Foreskin keratinocyte (primary cell): ENCODE measurements at places on chromosomes 6 and 20. TPM values are rescaled to one million over a fixed set of nuclear protein-coding genes. Genes with fewer than 3 reads are reported as not detected.

POPDC3 gene
- 3.6 and 12.3 TPM in 2 replicates for total RNA-seq

TMEM170B gene
- 0.03 and 0.07 TPM in 2 replicates for total RNA-seq

OR2H1 gene
- total RNA-seq = not detected in 2 replicates

CEP250 gene
- total RNA-seq = 30.6 and 36.1 TPM in 2 replicates

E2F3 gene
- total RNA-seq = 11.7 and 13.1 TPM in 2 replicates

HTR1E gene
- not detected in 2 replicates for total RNA-seq

TDRD6 gene
- 0.03 and 0.04 TPM in 2 replicates for total RNA-seq

HCRTR2 gene
- total RNA-seq = not detected in 2 replicates

ZSCAN23 gene
- total RNA-seq = 1.1 and 2.7 TPM in 2 replicates

TRIM10 gene
- not detected in 2 replicates for total RNA-seq

MOG gene
- not detected in 2 replicates for total RNA-seq

DDX27 gene
- total RNA-seq = 47.2 and 51.5 TPM in 2 replicates

PPARD gene
- 16.9 and 18.6 TPM in 2 replicates for total RNA-seq

SLC26A8 gene
- not detected in 2 replicates for total RNA-seq

CBLN4 gene
- total RNA-seq = not detected in 2 replicates

LAMP5 gene
- total RNA-seq = not detected in 2 replicates

MRPL18 gene
- 99.2 and 104 TPM in 2 replicates for total RNA-seq

RFX6 gene
- total RNA-seq = not detected in 2 replicates

CRIP3 gene
- total RNA-seq = 0.25 TPM in 1 of 2 replicates, not detected in the other

SLC17A2 gene
- total RNA-seq = not detected in 2 replicates

PRR18 gene
- not detected in 2 replicates for total RNA-seq

LPA gene
- total RNA-seq = not detected in 2 replicates

SLC16A10 gene
- 0.07 and 0.14 TPM in 2 replicates for total RNA-seq

ENTPD6 gene
- total RNA-seq = 74.6 and 78.4 TPM in 2 replicates

MRPS26 gene
- 67.7 and 81.4 TPM in 2 replicates for total RNA-seq

EYA2 gene
- total RNA-seq = not detected in 2 replicates

BPI gene
- not detected in 2 replicates for total RNA-seq

KCNS1 gene
- total RNA-seq = 1.7 and 2.1 TPM in 2 replicates

PNPLA1 gene
- not detected in 2 replicates for total RNA-seq

TPBG gene
- total RNA-seq = 46.7 and 49.5 TPM in 2 replicates

NR2E1 gene
- not detected in 2 replicates for total RNA-seq

BCAS1 gene
- total RNA-seq = not detected in 2 replicates

GABRR1 gene
- not detected in 2 replicates for total RNA-seq

COL19A1 gene
- total RNA-seq = not detected in 2 replicates

BMP6 gene
- total RNA-seq = 0.18 and 2.3 TPM in 2 replicates

SOX18 gene
- total RNA-seq = not detected in 2 replicates

GSTA1 gene
- total RNA-seq = not detected in 2 replicates

C4B gene
- 1.5 and 1.7 TPM in 2 replicates for total RNA-seq

KCNQ5 gene
- 4.9 and 6.4 TPM in 2 replicates for total RNA-seq

COL11A2 gene
- total RNA-seq = 0.07 and 0.18 TPM in 2 replicates

COL20A1 gene
- not detected in 2 replicates for total RNA-seq

ADGB gene
- not detected in 2 replicates for total RNA-seq
